Aortic smooth muscle cell (primary cell): ENCODE measurements at places on chromosomes 7 and 10. TPM values are rescaled to one million over a fixed set of nuclear protein-coding genes. Genes with fewer than 3 reads are reported as not detected.

Gene ZNF117
- total RNA-seq, result 3.6 and 4.7 TPM in 2 replicates

Gene ADAP1
- total RNA-seq, result 1.8 and 2.3 TPM in 2 replicates

Gene MBL2
- not detected in 2 replicates for total RNA-seq

Gene GET4
- 21.8 and 24.6 TPM in 2 replicates for total RNA-seq

Gene AGAP4
- total RNA-seq, result 2.1 and 4.1 TPM in 2 replicates

Gene GRM8
- total RNA-seq, result not detected in 2 replicates

Gene EPC1
- 21.9 and 29.6 TPM in 2 replicates for total RNA-seq
